ENCODE measurements at places on chromosomes 6 and 20. TPM values are rescaled to one million over a fixed set of nuclear protein-coding genes. Genes with fewer than 3 reads are reported as not detected.

DNA sequence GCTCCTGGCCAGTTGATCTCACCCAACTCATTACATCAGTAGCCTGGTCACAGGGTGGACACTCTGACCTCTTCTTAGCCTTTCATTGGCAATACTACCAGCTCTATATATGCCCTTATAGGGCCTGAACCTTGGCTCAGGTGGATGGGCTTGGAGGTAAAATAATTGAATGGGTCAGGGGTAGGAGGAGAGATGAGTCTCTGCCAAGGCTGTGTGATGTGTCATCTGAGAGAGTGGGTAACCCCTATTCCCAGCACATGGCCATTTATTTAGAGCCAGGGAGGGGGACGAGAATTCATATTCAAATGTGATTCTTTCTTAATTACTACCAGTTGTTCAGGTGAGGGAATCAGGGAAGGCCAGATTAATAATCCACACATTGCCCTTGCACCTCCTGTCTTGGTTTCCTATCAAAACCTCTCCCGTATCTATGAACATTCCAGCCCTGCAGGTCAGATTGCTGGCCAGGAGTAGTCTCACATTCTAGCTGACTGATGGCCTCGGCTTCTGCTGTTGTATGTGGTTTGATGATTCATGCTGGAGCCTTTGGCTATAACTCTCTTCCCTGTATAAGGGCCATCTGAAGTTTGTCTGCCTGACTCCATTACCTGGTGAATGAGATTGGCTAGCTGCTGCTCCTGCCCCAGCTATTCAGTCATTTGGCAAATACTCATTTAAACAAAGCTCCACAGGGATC, 13.4 kb downstream of the C20orf173 start:
- peak; percentile 35 for ATAC-seq

DNA sequence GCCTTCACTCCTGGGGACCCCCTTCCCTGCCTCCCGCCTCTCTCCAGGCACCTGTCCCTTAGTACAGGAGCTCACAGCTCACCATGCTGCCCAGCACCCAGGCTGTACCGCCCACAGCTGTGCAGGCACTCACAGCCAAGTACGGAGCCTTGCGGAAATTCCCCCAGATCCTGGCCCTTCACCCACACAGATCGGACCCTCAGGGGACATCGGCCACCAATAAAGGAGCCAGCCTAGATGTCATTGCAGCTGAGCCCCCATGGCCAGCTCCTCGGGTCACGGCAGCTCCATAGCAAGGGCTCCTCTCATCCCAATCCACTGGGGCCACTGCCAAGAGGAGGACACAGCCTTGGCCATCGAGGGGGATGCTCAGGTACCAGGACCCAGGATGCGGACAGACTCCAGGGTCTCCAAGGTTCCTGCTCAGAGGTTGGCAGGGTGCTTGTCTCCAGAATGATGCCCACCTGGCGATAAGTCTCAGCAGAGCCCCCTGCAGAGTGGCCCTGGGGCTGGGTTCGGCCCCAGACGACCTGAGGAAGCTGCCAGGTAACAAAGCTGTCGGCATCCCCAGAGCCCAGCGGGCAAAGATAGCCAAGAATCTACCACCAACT, 82.3 kb downstream of the YTHDF1 start:
- ATAC-seq, result no peak

GRCh38 chr6:144665932-144666450, 380.9 kb downstream of the UTRN start:
- ATAC-seq, result no peak

GRCh38 chr6:17280552-17281090, 540 bp upstream of the RBM24 start:
- ATAC-seq, result no peak

- no peak for ATAC-seq
Measured at GRCh38 chr6:52632011-52632410, 38.9 kb upstream of the TMEM14A start.

TMEM74B gene
- 6.0 TPM for total RNA-seq

PI16 gene
- total RNA-seq, result 2.1 TPM

DNA sequence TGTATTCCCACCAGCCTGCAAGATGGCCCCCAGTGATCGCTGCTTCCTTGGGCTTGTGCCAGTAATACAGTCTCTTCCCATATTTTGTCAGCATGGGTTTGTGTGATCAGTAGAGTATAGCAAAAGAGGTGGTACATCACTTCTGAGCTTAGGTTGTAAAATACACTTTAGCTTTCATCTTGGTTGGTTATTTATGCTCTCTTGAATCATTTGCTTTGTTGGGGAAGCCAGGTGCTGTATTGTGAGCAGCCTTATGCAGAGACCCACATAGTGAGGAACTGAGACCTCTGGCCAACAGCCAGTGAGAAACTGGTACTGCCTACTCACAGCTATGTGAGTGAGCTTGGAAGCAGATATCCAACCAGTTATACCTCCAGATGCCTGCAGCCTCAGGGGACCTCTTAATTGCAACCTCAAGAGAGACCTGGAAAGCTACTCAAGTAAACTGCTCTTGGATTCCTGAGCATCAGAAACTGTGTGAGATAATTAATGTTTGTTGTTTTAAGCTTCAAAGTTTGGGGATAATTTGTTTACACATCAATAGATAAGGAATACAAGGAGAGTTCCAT, 229.3 kb downstream of the FARS2 start:
- no peak for ATAC-seq

DNA sequence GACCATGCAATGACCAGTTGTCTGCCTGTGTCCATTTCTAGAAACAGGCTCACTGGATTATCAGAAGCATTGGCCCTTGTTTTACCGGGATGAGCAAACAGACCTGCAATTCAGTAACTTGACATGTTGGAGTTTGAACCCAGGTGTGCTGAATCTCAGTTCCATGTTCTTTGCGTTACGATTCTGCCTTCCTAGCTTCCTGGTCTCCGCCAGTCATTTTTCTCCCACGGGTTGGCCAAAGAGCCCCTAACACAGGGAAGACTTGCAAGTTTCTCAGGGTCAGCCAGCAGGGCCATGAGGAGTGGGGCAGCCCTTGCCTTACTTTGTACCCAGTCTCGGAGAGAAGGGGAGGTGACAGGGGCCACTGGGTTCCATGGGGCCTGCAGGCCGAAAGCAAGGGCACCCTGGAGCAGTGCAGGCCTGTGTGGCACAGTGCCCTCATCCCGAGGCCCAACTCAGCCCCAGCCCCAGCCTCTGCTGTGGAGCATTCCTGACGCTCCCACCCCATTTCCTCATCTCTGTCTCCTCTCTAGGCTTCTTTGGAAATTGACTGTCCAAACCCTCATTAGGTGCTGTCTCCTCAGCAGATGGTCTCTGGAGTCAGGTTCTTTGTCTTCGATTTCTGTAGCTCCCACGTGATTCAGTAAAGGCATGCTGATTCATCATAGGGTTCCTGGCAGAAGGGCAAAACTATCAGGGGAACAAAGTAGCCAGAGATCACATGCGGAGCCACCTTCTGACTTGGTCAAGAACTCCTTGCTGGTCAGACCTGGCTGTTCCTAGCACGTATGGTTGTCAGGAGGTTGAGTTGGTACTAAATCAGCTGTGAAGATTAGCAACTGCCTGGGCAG, 23.6 kb downstream of the CDS2 start:
- no peak for ATAC-seq

DNA sequence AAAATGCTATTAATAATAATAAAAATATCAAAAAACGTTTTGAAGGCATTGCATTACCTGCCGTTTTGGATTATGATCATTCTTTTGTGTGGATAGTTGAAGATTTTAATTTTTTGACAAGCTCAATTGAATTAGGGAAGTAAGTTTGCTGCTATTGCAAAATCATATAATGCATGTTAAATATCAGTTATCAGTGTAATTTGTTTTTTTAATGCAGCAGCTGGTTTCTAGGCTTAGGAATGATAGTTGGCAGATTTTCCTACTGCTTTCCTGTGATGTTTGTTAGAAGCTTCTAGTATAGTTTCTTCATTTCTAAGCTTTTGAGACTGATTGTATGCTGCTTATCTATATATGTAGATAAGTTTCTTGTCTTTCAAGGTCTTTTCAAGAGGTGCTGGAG, 99.0 kb downstream of the JARID2 start:
- no peak for ATAC-seq

DNA sequence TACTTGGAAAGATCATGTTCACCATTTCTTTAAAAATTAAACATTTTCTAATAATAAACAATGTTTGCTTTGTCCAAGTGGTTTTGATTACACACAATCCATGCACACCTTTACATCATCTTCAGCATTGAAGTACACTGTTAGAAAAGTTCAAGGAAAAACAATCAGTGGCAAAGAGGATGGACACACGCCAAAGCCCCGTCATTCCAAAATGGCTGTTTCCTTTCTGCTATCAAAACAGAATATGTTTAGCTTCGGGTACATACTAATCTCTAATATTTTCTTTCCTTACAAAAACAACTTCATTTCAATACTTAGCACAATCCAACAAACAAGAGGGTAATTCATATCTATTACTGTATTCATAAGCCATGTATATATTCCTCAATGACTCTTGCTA, 24.5 kb downstream of the REPS1 start:
- ATAC-seq, result no peak

DNA sequence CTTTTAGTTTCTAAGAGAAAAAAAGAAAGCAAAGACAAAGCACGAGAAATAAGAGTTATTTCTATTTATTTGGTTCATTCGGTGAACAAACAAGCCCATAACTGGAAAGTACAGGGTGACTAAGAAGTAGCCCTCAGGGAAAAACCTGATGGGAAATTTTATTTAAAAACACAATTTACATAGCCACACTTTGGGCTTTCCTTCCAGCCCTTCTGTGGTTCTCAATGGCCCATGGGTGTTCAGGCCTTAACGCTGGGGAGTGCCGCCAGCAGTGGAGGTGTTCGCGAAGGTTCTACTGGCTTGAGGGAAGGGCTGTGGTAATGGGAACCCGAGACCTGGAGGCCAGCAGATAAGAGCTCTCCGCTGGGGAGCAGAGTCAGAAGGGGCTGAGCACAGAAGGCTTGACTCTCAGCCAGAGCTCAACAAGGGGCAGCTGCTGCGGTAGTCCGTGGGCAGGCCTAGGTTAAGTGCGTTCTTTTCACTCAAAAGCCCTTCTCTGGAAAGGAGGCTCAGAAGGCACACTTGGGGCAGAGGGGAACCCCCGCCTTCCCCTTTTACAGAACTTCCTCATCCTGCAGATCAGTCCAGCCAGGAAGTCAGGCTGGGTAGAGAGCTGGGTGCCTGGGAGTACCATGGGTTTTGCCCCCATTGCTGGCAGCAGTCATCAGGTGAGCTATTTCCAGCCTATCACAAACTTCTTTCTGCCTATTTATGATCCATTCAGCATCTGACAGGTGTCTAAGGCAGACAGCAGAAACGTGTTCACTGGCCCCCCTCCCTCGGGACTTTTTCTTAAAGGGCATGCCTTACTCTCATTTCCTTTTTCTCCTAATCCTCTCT, 8.8 kb upstream of the CD83 start:
- peak; percentile 67 for ATAC-seq

GRCh38 chr6:125747589-125748405, 1.6 kb upstream of the HEY2 start:
- ATAC-seq, result no peak

MACROD2 gene
- total RNA-seq, result not detected

GRCh38 chr6:168101590-168102314, 22.7 kb upstream of the FRMD1 start:
- no peak for ATAC-seq

- ATAC-seq, result no peak
Measured at GRCh38 chr20:12502443-12502842, 506.3 kb upstream of the SPTLC3 start.

FARS2 gene
- total RNA-seq, result 48.3 TPM

ANKRD6 gene
- 1.6 TPM for total RNA-seq

DNA sequence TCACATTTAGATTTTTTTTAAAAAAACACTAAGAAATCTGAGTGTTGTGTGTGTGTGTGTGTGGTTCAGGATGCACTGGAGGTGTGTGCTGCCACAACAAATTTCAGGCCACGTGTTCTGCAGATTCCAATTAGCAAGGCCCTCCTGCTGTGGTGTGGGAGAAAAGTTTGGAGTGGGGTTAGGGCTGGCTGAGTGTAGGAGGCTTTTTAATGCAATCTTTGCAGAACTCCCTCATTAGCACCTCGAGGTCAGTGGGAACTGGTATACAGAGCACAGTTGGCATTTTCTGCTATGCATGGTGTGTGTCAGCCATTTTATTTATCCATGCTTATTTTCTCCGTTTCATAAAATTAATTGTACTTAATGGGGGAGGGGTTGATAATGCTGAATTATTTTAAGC, 187.6 kb downstream of the SOX4 start:
- ATAC-seq, result no peak

DNA sequence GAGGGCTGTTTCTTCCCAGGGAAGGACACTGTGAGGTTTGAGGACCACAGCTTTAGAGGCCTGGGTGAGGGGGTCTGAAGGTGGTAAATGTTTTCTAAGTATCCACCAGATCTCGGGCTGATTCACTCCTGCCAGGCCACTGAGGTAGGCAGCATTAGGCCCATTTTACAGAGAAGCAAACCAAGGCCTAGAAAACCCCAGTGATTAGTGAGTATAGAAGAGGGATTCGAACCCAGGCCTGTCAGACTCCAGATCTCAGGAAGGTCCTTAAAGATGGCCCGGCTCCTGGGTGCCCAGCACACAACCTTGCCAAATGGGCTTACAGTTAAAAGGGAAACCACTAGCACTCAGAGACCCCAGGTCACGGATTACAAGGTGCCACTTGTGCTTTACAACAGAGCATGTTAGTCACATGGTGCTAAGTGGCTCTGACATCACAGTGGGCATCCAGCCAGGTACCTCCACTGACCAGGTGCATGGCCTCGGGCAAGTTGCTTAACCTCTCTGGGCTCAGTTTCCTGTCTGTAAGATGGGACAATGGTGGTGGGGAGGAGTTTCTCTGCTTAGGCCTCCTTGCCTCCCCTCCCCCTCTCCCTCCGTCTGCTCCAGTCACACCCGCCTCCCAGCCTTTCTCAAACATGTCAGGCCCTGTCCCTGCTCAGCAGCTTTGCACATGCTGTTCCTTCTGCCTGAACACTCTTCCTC, 18.8 kb upstream of the SIRPA start:
- ATAC-seq, result no peak

MMS22L gene
- 62.0 TPM for total RNA-seq

DOK5 gene
- total RNA-seq, result 0.32 TPM

GRCh38 chr6:128504003-128504654, 16.3 kb downstream of the PTPRK start:
- no peak for ATAC-seq

DNA sequence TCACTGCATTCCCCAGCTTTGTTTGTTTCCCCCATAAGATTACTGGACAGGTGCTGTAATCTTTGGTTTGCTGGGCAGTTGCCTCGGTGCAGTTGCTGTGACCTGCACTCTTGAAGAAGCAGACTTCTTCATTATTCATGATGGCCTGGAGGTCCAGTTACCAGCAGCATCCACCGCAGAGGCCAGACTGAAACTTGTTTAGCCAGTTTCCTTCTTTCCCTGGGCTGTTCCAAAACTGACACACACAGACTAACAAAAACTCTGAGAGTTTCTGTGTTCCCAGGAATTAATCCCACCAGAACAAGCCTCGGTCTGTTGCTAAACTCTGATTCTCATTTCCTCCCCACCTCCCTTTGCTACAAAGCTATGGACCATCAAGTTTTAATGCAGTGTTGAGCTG, 144.1 kb downstream of the QRSL1 start:
- no peak for ATAC-seq

GRCh38 chr6:37134036-37134395, 35.9 kb upstream of the PIM1 start:
- ATAC-seq, result no peak

ERGIC3 gene
- 133 TPM for total RNA-seq

GPLD1 gene
- 0.79 TPM for total RNA-seq
